ENCODE measurements at places on chromosomes 5 and 9.
A peak's percentile ranks its signal among the peaks of the same experiment; 100 is the strongest.

DNA sequence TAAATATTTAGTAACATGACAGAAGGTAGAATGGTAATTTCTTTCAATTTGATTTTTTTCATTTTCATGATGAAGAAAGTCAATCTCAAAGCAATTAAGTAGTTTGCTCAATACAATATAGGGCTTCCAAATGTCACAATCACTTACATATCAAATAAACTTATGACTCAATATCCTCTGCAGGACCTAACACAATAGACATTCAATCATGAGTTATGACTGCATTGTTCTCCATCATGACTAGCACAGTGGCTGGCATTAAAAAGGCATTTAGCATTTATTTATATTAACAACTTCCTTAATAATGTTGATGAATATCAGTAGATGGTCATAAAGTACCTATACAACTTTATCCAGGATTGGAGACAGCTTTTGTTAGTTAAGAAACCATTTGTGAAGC, 1499.6 kb downstream of the EFNA5 start:
- DNase-seq = no peak

- DNase-seq = no peak
These were observed 39.2 kb downstream of the ADAMTS19 start for GRCh38 chr5:129499208-129499852.

DNA sequence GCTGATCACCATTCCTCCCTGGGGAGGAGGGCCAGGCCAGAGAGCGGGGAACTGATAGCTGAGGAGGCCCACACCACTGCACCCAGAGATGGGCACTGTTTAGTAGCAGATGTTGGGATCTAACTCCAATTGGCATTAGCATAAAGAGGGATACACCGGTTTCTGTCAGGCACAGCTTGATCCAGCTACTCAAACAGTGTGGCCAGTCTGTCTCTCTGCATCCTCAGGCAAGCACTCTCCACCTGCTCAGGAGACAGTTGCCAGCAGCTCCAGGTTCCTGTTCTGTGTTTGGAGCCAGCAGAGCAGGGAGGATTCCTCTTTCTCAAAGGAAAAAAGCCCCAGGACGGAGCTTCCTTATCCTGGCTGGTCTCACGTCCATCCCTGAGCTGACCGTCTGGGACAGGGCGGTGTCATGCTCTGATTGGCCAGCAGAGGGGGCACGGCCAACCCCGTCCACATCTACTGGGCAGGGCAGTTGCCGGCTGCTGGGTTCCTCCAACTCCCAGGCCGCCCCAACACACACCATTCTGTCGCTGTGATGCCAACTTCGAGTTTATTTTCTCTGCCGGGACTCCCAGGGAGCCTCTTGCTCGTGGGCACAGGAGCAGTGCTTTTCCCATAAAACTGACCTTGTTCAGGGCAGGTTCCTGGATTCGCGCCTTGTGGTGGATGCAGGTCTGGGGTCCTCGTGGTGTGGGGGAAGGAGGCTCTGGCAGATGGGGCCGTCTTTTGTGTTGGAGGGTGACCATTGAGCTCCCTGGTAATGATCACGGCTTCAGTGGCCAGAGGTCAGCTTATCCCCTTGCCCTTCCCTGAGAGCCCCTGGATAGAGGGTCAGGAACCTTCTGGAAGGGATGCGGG, 47.9 kb downstream of the COL5A1 start:
- peak; percentile 70 for DNase-seq

- DNase-seq = no peak
These were observed 10.9 kb downstream of the SMIM3 start for GRCh38 chr5:150789450-150789849.

GRCh38 chr5:169686137-169686536, 49.1 kb downstream of the DOCK2 start:
- DNase-seq = no peak

- DNase-seq = no peak
These were observed 21.9 kb downstream of the CD14 start for GRCh38 chr5:140611020-140611521.

GRCh38 chr5:42057254-42057690, 132.2 kb downstream of the FBXO4 start:
- DNase-seq = no peak

- no peak for DNase-seq
These were observed 100.7 kb downstream of the CWC27 start for GRCh38 chr5:64869419-64869818.

- no peak for DNase-seq
These were observed 321.9 kb upstream of the IRX4 start for GRCh38 chr5:2204366-2205184.

- no peak for DNase-seq
These were observed 1.5 kb downstream of the WHRN start for GRCh38 chr9:114503522-114504340.

- no peak for DNase-seq
These were observed 2.8 kb upstream of the PCA3 start for GRCh38 chr9:76761448-76761847.

GRCh38 chr5:137214446-137215189, 284.5 kb downstream of the SPOCK1 start:
- DNase-seq = no peak

GRCh38 chr5:143019614-143020515, 249.7 kb downstream of the ARHGAP26 start:
- no peak for DNase-seq

DNA sequence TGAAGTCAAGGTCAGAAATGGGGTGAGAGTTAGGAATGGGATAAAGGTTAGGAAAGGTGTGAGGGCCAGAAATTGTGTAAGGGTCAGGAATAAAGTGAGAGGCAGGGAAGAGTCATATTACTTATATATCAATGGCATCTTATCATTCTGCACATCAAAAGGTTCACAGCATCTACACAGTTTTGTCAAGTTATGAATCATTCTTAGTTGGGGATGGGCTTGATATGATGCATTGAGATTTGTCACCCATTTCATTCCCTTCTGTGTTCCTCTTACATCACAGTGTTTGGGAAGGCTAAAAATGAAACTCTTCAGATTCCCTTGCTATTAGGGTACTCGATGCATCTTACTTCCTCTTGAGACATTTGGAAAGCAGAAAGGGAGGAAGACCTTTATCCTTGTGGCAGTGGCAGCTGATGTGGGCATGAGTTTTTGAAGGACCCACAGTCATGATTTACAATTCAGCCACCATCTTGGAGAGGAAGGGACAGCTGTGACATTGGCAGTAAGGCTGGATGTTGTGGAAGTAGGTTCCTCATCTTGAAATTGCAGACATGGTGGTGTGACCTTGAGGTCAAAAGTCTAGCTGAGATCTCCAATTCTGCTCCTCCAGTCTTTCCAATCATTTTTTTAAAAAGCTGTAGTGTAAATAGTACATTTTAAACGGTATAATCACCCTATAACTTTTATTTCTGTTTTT, 24.2 kb upstream of the NPR3 start:
- no peak for DNase-seq

DNA sequence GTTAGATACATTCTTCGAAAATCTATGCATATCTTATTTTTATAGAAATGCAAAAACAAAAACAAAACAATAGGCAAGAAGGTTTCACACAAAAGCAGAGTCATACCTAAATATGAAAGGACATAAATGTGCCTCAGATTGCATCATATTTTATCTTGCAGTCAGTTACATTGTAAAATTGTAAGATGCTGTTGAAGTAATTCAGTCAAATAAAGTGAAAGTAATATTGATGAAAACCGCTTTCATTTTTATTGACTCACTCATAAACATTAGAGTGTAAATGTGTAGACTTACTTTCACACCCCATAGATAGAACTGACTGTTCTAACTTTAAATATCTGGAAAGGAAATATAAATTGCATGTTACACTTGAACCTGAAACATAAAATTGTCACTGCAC, 931.5 kb upstream of the NUDT12 start:
- no peak for DNase-seq

- DNase-seq = no peak
These were observed 21.0 kb downstream of the ANKH start for GRCh38 chr5:14850419-14851049.

- DNase-seq = no peak
These were observed 65.3 kb downstream of the TSTD2 start for GRCh38 chr9:97567894-97568202.

DNA sequence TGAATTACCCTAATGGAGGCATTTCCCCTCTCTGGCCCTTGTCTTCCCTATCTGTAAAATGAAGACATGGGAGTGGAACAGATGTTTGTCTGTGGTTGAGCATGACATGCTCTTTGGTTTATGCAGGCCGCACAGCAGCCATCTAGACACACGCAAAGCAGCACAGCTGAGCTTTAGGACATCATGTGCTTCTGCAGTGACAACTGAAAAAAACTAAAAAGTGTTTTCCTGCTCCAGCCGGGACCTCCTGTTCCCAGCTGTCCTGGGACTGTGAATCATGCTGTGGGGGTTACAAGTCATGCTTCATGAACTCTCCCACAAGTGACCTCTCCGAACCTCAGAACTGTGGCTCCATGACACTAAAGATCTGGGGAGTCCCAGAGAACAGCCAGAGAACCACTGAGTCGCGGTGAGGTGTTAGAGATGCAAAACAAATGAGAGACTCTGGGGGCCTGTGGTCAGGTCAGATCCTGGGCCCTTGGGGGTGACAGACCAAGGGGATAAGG, 1.7 kb downstream of the SMIM3 start:
- DNase-seq = peak; percentile 47

DNA sequence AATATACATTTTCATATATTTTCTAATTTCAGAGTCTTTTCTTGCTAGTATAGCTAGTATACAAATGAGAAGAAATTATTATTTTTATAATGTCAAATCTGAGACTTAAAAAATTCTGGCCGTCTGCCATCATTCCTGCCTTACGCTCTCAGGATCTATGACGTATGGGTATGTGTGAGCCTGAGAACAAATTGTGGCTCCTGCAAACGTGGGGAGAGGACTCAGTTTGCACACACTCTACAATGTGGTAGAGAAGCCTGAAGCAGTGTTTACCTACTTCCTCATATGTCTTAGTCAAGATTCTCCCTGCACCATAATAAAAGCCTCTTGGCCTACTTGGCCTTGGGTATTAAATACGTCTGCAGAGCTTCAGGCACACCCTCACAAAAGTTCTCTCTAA, 825.4 kb downstream of the SEMA5A start:
- DNase-seq = no peak

DNA sequence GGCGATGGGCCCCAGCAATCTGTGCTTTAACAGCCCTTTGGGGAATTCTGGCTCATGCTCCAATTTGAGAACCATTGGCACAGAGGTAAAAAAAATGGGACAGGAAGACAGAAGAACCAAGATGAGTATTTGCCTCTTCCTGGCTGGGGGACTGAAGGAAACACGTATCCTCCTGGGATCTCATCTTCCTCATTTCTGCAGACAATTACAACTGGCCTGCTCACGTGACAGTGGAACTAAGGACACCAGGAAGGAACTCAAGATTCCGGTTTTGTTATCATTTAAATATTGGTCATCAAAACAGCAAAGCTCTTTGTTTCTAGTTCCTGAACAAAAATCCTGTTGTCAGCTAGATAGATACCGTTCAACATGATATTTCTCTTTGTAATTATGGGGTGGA, 216.0 kb upstream of the DAP start:
- no peak for DNase-seq
